ENCODE measurements at places on chromosomes 16 and 17. TPM values are rescaled to one million over a fixed set of nuclear protein-coding genes. Genes with fewer than 3 reads are reported as not detected.

The SCARF1 gene
- total RNA-seq = 6.6 TPM

The PROCA1 gene
- total RNA-seq = 11.0 TPM

The SLC35G6 gene
- not detected for total RNA-seq

The CTRL gene
- 4.1 TPM for total RNA-seq

The E4F1 gene
- total RNA-seq = 29.9 TPM

The PRKCA gene
- 1.4 TPM for total RNA-seq

The CCL16 gene
- total RNA-seq = not detected

DNA sequence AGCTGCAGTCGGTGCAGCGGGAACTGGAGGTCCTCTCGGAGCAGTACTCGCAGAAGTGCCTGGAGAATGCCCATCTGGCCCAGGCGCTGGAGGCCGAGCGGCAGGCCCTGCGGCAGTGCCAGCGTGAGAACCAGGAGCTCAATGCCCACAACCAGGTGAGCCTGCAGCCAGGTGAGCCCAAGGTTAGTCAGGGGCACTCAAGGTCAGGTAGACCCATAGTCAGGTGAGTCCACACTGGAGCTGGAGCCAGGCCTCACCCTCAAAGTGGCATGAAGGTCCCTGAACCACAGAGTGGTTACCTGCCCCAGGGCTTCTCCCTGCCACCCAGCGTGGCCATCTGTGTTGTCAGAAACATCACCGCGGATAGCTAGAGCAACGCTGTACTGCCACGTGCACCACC lies 32.2 kb downstream of the PLD6 start:
- no peak for DNase-seq

DNA sequence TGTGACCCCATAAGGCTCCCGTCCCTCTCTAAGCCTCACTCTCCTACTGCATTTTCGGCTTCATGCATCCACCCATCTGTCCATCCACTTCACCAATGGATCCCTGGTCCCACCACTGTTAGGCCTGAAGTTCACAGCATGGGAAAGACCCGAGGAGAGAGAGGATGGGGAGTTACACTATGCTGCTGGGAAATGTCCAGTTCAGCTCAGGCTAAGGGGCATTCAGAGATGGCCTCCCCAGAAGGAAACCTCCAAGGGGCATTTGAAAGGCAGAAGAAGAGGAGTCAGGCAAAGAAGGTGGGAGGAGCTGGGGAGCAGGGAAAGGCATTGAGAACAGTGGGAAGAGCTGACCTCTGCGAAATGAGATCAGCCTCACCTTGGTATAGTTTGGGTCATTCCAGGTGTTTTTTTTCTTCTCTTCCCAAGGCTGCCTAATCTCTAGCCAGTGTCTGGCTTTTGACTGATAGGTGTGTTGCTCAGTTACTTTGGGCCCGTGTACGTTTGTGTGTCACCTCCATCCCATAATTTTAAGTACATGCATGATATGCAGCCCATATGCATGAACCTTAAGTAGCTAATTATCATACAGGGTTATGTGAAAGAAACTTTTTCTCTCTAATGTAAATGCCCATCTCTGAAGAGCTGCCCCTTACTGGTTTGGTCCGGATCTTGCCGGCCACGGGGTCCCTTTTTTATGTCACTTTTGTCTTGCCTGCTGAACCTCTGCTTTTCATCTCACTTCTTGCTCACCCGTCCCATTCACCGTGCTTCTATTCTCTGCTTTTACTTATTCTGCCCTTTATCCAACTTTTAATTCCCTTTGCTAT lies 11.6 kb upstream of the DRC7 start:
- no peak for DNase-seq

- no peak for DNase-seq
Measured at GRCh38 chr16:65988024-65988595, 378.4 kb upstream of the CDH5 start.

- no peak for DNase-seq
Measured at GRCh38 chr16:28063591-28064061, at the start of gene GSG1L. Gene GSG1L, minus strand, starts transcription at chr16:28063714. Its CDS starts 290 bp downstream, at chr16:28063424.

- no peak for DNase-seq
Measured at GRCh38 chr17:1606352-1606985, 22.2 kb downstream of the SLC43A2 start.

- DNase-seq = no peak
Measured at GRCh38 chr16:1540556-1540855, 7.0 kb downstream of the TMEM204 start.
